ENCODE measurements at places on chromosomes 11 and 22. TPM values are rescaled to one million over a fixed set of nuclear protein-coding genes. Genes with fewer than 3 reads are reported as not detected.

- no peak for DNase-seq
Measured at GRCh38 chr22:45805413-45805812, 133.8 kb downstream of the ATXN10 start.

- peak; percentile 69 for DNase-seq
Measured at GRCh38 chr11:123301696-123302400, 106.8 kb upstream of the CLMP start.

- DNase-seq, result peak; percentile 98
Measured at GRCh38 chr11:8911029-8911823, at the start of gene AKIP1. AKIP1 (plus strand) TSS chr11:8911189; CDS start chr11:8911450, 261 bp downstream.

GRCh38 chr11:9972989-9973388, 309.1 kb downstream of the SWAP70 start:
- no peak for DNase-seq

- DNase-seq, result no peak
Measured at GRCh38 chr11:1397862-1398527, 8.3 kb downstream of the BRSK2 start.

The OR51B4 gene
- total RNA-seq, result not detected

- no peak for DNase-seq
Measured at GRCh38 chr22:27801616-27802345, at the start of gene MN1. MN1 (minus strand) TSS chr22:27801756; CDS start chr22:27800543, 1,213 bp downstream.

The MRGPRX4 gene
- total RNA-seq, result not detected

DNA sequence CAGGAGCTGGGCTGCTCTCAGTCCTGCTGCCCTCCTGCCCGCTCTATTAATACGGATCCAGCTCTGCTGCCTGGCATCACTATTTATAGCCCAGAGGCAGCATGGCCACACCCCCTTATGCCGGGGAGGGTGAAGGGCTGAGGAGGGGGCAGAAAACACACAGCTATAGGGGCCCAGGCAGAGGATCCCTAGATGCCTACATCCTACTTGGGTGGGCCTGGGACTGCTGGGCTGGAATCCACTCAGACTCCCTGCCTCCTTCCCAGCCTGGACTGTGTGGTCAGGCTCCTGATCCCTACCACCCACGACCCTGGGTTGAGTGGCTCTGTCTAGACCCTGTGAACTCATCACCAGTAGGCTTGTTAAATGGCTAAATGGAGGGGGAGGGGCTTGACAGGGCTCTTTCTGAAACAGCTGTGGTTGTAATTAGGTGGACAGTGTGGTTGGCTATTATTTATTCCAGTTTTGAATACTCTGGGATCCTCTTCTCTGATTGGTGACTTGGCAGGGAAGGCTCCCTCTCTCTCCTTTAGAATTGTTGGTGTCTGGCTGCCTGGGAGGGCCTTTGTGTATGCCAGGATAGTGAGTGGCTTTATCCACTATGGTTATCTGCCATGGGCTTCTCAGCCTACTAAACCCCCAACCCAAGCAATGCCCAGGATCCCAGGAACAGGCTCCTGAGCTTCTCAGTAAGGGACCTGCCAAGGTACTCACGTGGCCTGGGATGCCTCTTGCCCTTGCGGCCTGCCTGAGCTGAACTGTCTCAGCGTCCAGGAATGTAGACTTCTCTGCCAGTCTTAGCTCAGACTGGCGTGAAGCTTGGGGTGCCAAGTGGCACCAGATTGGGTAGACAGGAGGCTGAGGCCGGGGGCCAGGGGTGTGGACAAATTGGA, 15.2 kb downstream of the PHLDB1 start:
- no peak for DNase-seq

DNA sequence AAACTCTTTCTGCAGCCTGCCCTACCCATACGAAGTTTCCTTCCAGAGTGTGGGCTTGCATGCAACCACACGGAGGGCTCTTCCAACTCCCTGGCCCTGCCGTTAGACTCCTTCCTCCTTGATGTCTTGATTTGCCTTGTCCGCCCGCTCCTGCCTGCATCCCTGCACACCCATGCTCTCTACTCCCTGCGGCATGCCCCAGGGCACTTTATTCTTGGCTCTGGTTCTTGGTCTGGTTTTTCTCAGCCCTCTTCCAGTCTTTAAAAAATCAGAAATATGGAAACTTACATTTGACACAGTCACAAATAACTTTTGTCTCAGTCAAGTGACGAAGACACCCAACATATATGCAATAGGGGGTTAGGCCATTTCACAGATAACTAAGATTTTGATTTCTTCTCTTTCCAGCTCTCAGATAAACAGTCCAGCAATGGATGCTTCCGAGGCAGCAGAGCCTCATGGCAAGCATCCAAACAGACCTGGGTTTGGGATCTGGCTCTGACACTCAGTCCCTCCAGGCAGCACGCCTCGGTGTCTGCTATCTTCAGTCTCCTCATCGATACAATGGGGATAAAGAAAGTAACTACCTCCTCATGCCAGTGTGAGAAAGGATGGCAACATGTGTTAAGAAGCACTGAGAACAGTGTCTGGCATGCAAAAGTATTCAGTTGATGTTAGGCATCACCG, 15.7 kb upstream of the OPCML start:
- DNase-seq, result no peak

The OR10A2 gene
- total RNA-seq, result not detected

The TEX12 gene
- not detected for total RNA-seq

- DNase-seq, result peak; percentile 70
Measured at GRCh38 chr11:45210846-45211245, 64.4 kb downstream of the PRDM11 start.

The NRGN gene
- total RNA-seq, result 1.3 TPM

The MTCH2 gene
- 44.6 TPM for total RNA-seq

GRCh38 chr22:32806296-32806695, 4.8 kb downstream of the TIMP3 start:
- DNase-seq, result no peak

The IGF2 gene
- 36.5 TPM for total RNA-seq

The CCDC188 gene
- not detected for total RNA-seq

The KRTAP5-3 gene
- not detected for total RNA-seq

GRCh38 chr22:44645531-44645930, 56.5 kb upstream of the PRR5 start:
- DNase-seq, result no peak

DNA sequence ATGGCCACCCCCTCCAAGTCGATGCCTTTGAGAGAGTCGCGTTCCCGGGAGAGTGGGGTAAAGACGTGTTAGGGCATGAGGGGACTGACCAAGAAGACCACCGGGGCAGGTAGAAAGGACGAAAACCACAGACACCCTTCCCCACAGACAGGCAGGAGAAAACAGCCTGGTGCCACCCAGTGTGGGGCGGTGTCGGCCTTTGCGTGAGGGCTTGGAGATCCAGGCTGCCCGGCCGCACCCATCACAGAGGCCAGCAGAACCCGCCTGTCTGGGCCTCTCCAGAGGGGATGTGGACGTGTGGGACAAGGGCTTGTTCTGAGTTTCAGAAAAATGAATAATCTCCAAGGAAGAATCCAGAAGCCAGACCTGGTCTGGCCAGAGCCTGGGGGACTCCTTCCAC, 30.8 kb downstream of the DAGLA start:
- DNase-seq, result no peak

DNA sequence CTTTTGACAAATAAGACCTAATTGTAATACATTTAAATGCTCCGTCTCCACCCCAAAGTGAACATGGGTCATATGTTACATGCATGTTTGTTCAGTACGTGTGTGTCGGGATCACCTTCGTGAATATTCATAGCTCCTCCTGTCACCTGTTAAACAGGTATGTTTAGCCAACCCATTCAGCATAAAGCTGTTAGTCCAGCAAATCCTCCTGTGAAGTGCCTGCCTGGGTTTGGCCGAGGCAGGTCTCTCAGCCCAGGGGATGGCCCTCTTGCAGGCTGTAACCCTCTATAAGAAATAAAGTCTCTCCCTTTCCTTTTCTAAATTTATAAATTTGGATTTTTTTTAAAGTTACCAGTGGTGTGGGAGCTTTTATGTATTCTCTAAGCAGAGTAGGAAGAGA, 38.9 kb upstream of the NTM start:
- no peak for DNase-seq

DNA sequence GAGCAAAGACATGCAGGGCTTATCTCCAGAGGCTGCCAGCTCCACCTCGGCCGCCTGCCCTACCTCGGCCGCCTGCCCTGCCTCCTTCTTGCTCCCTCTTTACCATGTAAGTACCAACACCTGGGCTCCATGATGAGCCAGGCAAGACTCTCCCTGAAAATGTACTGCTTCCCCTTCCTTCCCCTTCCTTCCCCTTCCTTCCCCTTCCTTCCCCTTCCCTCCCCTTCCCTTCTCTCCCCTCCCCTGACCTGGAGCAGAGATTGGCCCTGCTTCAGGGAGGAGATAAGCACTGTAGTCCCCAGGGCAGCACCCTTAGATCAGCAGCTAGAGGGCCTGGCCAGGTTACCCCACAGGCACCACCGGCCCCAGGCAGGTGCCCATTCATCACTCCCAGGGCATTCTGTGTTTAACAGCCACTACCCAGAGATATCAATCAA, 25.4 kb upstream of the ADORA2A start:
- DNase-seq, result no peak

Measured in sigmoid colon (tissue), 7 donors.